ENCODE measurements at places on chromosomes 2 and 18. TPM values are rescaled to one million over a fixed set of nuclear protein-coding genes. Genes with fewer than 3 reads are reported as not detected.

Gene EGR4
- total RNA-seq = not detected

Gene MARCHF4
- total RNA-seq = 0.08 TPM

Gene GALNT13
- 0.19 TPM for total RNA-seq

Gene CRYGD
- total RNA-seq = not detected

Gene ABCG8
- total RNA-seq = not detected

Gene ZNF892
- total RNA-seq = 4.0 TPM

Gene TRIM54
- 285 TPM for total RNA-seq

GRCh38 chr2:48249631-48250473, 280.1 kb upstream of the STON1 start:
- peak overlapping the region; percentile 68 for H3K27ac ChIP-seq
- H3K4me1 ChIP-seq = peaks cover 38% of the 10 kb centered on the region
- no peaks in the 10 kb centered on the region for H3K36me3 ChIP-seq
- no peaks in the 10 kb centered on the region for H3K27me3 ChIP-seq
- peak overlapping the region; percentile 26 for H3K4me3 ChIP-seq

DNA sequence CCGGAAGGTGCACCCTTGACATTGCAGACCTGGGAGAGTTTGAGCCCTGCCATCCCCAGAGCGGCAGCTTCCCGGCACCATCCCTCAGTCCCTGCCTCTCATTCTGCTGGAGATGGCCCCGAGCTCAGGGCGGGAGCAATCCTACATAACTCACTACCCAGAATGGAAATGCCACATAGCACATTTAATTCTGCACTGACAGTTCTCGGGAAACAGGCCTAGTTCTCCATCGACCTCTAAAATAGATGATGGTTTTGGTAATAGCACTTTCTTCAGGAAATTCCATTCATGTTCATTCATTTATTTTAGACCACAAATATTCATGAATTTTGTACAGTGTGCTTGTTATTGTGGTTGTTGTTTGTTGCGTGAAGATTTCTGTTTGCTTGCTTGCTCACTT, 92.9 kb upstream of the SLC14A2 start:
- H3K27ac ChIP-seq = no peak overlapping the region
- no peak for DNase-seq
- H3K36me3 ChIP-seq = no peaks in the 10 kb centered on the region
- H3K4me1 ChIP-seq = peaks cover 11% of the 10 kb centered on the region
- H3K27me3 ChIP-seq = no peaks in the 10 kb centered on the region
- H3K4me3 ChIP-seq = no peak overlapping the region

DNA sequence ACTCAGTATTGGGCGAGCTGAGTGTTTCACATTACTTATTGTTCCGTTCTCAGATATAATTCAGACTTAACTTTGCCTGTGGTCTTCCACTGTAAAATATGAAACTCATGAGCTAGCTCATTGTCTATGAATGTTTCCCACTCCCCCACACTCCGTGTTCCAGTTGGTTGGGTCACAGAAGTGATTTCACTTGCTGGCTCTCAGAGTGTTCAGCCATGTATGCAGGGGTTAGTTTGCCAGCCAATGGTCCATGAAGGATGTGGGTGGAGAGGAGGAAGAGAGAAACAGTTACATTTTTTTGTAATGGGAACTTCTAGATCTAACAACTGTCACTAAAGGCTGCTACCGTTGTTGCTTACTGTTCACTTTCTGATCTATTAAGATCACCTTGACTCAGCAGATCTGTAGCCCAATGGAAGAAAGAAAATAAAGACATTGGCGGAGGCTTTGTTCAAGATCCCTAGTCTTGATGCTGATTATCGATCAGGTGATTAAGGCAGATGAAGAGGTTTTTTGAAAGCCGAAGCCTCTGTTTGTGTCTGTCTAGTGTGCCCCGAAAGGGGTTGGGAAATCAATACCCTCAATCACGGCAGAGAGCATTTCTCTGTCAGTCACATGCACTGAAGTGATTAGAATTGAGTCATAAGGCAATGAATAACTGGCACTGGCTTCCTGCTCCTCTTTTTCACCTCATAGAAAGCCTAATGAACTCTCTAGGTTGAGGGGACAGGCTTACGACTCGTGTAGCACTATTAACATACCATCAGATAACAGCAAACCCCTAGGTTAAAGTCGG, 279.7 kb upstream of the FIGN start:
- H3K4me1 ChIP-seq = no peaks in the 10 kb centered on the region
- H3K27me3 ChIP-seq = no peaks in the 10 kb centered on the region
- DNase-seq = no peak
- no peak overlapping the region for H3K27ac ChIP-seq
- no peaks in the 10 kb centered on the region for H3K36me3 ChIP-seq

DNA sequence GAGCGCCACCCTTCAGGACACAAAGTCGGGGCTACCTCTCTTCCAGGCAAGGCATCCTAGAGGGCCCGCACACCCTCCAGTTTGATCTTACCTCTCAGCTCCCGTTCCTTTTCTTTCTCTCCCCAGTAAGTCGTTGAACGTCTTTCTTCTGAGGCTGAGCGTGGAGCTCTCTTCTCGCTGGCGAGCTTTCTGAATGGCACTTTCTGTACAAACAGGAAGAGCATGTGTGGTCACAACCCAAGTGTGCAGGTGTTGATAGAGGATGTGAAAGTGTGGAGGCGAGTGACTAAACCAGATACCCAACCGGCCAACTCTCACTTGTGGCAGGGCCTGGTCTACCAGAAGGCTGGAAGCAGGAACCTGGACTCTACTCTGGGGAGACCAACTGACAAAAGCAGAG, at the start of gene AFF3:
TSS of gene AFF3 (minus strand) at position 198 of the 400 bp plus-strand sequence. CDS start 38,136 bp downstream, outside the sequence.
- DNase-seq = no peak
- H3K4me1 ChIP-seq = no peaks in the 10 kb centered on the region
- H3K36me3 ChIP-seq = no peaks in the 10 kb centered on the region
- no peak within 1 kb of the TSS for H3K27ac ChIP-seq
- no peak within 1 kb of the TSS for H3K4me3 ChIP-seq
- peaks cover 6% of the 10 kb centered on the region for H3K27me3 ChIP-seq

DNA sequence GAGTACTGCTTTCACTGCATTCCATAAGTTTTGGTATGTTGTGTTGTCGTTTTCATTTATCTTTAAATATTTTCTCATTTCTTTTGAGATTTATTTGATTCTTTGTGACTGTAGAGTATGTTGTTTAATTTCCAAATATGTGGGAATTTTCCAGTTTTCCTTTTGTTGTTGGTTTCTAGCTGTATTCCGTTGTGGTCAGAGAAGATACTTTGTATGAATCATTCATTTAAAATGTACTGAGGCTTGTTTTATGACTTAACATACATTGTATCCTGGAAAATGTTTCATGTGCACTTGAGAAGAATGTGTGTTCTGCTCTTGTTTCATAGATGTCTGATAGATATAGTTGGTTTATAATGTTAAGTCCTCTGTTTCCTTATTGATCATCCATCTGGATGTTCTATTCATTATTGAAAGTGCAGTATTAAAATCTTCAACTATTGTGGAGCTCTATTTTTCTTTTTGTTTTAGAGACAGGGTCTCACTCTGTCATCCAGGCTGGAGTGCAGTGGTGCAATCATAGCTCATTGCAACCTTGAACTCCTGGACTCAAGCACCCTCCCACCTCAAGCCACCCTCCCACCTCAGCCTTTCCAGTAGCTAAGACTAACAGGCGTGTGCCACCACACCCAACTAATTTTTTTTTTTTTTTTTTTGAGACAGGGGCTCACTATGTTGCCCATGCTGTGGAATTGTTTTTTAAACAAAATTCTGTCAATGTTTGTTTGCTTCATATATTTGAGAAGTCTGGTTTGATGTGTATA, 96.8 kb downstream of the TAF4B start:
- H3K36me3 ChIP-seq = no peaks in the 10 kb centered on the region
- no peak overlapping the region for H3K4me3 ChIP-seq
- no peak for DNase-seq
- no peaks in the 10 kb centered on the region for H3K4me1 ChIP-seq
- H3K27me3 ChIP-seq = no peaks in the 10 kb centered on the region
- H3K27ac ChIP-seq = no peak overlapping the region

GRCh38 chr2:34822616-34823015, 1223.5 kb upstream of the FAM98A start:
- no peaks in the 10 kb centered on the region for H3K36me3 ChIP-seq
- DNase-seq = no peak
- H3K27me3 ChIP-seq = no peaks in the 10 kb centered on the region
- no peak overlapping the region for H3K4me3 ChIP-seq

GRCh38 chr2:217609952-217610351, 392.8 kb downstream of the TNS1 start:
- no peak for DNase-seq
- no peak overlapping the region for H3K27ac ChIP-seq
- no peaks in the 10 kb centered on the region for H3K27me3 ChIP-seq
- H3K36me3 ChIP-seq = no peaks in the 10 kb centered on the region
- no peak overlapping the region for H3K4me3 ChIP-seq

GRCh38 chr2:98704499-98705332, 26.2 kb downstream of the MGAT4A start:
- no peaks in the 10 kb centered on the region for H3K36me3 ChIP-seq
- no peak for DNase-seq
- H3K27me3 ChIP-seq = no peaks in the 10 kb centered on the region
- H3K4me1 ChIP-seq = peaks cover 97% of the 10 kb centered on the region

- H3K27me3 ChIP-seq = no peaks in the 10 kb centered on the region
- no peaks in the 10 kb centered on the region for H3K4me1 ChIP-seq
- H3K36me3 ChIP-seq = no peaks in the 10 kb centered on the region
- no peak for DNase-seq
- no peak overlapping the region for H3K27ac ChIP-seq
Measured at GRCh38 chr2:81644189-81644588, 1339.6 kb upstream of the LRRTM1 start.

DNA sequence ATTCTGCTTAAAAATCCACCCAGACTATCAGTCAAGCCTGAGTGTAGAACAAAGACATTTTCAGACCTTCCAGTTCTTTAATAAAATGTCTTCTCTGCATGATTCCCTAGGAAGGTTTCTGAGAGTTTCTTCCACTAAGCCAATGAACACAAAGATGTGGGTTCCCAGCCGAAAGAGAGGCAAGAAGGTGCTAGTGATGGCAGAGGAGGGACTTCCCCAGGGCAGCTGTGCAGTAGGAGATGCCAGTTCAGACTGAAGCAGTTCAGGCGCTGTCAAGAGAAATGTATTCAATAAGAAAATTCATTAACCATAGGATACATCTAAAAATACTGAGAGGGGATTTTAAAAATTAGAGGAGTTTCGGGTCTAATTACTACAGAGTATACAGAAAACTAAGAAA, 83.3 kb downstream of the RND3 start:
- no peak for DNase-seq
- no peaks in the 10 kb centered on the region for H3K36me3 ChIP-seq
- H3K4me3 ChIP-seq = peak overlapping the region; percentile 33
- H3K27me3 ChIP-seq = no peaks in the 10 kb centered on the region
- no peaks in the 10 kb centered on the region for H3K4me1 ChIP-seq

- DNase-seq = no peak
- no peaks in the 10 kb centered on the region for H3K36me3 ChIP-seq
- peaks cover 99% of the 10 kb centered on the region for H3K4me1 ChIP-seq
Measured at GRCh38 chr18:7592305-7593071, 25.4 kb downstream of the PTPRM start.

- no peak overlapping the region for H3K27ac ChIP-seq
- no peaks in the 10 kb centered on the region for H3K27me3 ChIP-seq
- no peaks in the 10 kb centered on the region for H3K36me3 ChIP-seq
- H3K4me1 ChIP-seq = peaks cover 15% of the 10 kb centered on the region
Measured at GRCh38 chr2:112621790-112622527, 23.8 kb upstream of the SLC20A1 start.

GRCh38 chr18:10265560-10266333, 188.7 kb upstream of the APCDD1 start:
- peaks cover 21% of the 10 kb centered on the region for H3K4me1 ChIP-seq
- no peak for DNase-seq
- no peak overlapping the region for H3K27ac ChIP-seq
- H3K4me3 ChIP-seq = no peak overlapping the region
- no peaks in the 10 kb centered on the region for H3K27me3 ChIP-seq
- H3K36me3 ChIP-seq = no peaks in the 10 kb centered on the region

DNA sequence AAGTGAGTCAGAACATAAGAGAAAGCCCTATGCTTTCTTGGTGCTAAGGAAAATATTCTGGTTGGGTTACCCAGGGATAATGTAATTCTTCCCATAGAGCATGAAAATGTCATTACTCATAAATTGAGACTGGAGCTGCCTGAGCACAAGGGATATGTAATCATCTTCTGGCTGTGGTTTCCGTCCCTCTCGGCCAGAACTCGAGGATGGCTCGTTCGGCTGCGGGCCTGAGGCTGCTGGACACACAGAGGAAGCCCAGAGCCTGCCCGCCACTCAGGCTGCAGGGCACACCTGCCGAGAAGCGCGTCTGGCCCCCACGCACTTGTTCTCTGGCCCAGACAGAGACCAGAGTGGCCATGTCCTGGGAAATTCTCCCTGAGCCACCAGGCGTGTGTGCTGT, 104.9 kb downstream of the ASAP2 start:
- DNase-seq = peak; percentile 55
- H3K27ac ChIP-seq = peak overlapping the region; percentile 78
- peaks cover 51% of the 10 kb centered on the region for H3K4me1 ChIP-seq
- H3K27me3 ChIP-seq = no peaks in the 10 kb centered on the region
- H3K36me3 ChIP-seq = no peaks in the 10 kb centered on the region

DNA sequence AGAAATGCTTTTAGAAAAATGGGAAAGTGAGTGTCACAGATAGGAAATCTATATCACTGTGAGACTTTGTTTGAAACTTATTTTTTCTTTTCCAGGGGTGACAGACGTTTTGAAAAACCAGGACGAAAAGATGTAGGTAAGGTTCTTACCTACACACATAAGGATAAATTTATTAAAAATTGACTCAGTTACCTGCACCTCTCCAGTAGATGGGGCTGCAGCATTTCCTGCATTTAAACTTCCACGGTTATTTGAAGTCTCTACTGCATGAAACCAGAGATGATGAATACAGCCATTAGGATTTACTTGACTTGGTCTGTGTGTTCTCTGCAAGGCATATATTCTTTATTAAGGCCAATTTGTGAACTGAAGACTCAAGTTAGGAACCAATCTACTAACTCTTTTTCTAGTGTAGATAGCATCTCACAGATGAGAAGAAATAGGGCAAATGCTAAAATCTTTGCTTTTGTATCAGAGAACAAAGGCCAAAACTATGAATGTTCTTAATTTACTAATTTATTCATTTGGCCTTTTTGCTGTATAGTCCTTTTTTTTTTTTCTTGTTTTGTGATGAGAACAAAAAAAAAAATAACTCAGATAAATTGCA, 15.0 kb downstream of the KCNJ13 start:
- DNase-seq = no peak
- no peak overlapping the region for H3K27ac ChIP-seq
- peaks cover 75% of the 10 kb centered on the region for H3K36me3 ChIP-seq
- no peaks in the 10 kb centered on the region for H3K27me3 ChIP-seq
- no peak overlapping the region for H3K4me3 ChIP-seq

- H3K4me3 ChIP-seq = no peak overlapping the region
- H3K4me1 ChIP-seq = peaks cover 5% of the 10 kb centered on the region
Measured at GRCh38 chr2:55301277-55301676, 32.2 kb upstream of the MTIF2 start.

DNA sequence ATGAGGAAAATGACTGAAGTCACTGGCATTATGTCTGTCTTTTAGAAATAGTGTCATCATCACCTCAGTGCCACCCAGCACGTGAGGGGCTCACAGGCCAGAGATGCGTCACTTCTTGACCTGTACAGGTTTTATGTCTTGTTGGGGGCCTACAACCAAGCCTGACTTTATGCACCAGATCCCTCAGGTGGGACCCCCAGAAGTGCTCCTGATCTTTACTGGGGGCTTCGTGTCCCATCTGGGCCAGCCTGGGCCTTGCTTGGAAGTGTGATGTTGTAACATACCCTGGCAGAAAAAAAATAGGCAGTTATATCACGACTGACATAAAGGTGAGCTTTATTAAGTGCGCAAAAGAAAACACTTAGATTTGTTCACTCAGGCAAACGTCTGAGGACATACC, 21.5 kb upstream of the GNAL start:
- H3K27ac ChIP-seq = no peak overlapping the region
- H3K36me3 ChIP-seq = no peaks in the 10 kb centered on the region
- DNase-seq = no peak
- no peak overlapping the region for H3K4me3 ChIP-seq
- H3K27me3 ChIP-seq = peaks cover 62% of the 10 kb centered on the region
- no peaks in the 10 kb centered on the region for H3K4me1 ChIP-seq

Measured in left ventricle myocardium inferior (tissue), 1 donor.